ENCODE measurements at places on chromosomes 3 and 15.
A peak's percentile ranks its signal among the peaks of the same experiment; 100 is the strongest.

DNA sequence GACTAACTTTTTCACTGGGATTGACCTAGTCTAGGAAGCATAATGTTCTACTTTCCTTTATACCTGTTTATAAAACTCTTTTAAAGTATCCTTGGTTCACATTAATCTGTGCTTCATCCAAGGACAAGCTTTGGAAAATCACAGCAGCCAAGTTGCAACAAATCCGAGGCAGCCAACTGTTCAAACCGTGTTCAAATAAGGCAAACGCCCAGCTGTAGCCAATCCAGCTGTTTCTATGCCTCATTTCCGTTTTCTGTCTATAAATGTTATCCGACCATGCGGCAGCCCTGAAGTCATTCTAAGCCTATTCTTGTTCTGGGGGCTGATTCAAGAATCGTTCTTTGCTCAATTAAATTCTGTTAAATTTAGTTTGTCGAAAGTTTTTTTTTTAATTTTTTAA lies 78.3 kb downstream of the FMN1 start:
- DNase-seq = no peak

GRCh38 chr15:59711451-59712243 lies 22.5 kb upstream of the BNIP2 start:
- no peak for DNase-seq

DNA sequence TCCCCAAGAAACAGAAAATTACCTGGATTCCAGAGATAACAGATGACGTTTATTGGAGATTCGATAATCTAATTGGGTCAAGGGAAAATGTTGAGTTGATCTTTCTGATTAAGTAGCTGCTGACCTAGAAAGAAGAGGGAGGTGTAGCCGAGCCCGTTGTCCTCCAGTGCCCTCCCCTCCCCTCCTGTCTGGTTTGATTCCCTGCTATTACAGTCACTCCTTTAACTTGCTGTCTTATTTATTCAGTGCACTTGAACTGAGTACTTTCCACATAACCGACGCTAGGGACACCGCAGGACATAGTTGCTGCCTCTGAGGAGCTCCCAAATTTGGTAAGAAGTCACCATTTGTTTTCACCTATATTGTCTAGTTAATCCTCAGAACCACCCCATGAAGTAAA lies 103.7 kb downstream of the AQP9 start:
- DNase-seq = no peak

- no peak for DNase-seq
Measured at GRCh38 chr3:127698286-127698685, 25.5 kb downstream of the ABTB1 start.

DNA sequence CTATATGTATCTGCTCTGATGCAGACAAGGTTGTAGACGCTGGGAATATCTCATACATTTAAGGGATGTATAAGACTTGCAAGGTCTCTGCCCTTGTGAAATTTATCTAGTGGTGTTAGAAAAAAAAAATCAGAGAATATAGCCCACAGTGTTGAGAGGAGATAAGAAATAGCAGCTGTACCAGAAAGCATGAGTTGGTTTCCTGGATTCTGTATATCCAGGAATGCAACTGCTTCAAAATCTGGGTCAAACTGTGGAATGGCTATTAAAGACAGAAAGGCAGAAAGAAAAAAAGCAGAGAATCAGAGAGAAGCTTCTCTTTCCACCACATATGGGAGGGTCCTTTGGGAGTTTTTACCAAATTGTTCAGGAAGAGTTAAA lies 1.5 kb upstream of the TMEM212 start:
- DNase-seq = no peak

- no peak for DNase-seq
Measured at GRCh38 chr3:81874738-81875137, 113.3 kb upstream of the GBE1 start.

DNA sequence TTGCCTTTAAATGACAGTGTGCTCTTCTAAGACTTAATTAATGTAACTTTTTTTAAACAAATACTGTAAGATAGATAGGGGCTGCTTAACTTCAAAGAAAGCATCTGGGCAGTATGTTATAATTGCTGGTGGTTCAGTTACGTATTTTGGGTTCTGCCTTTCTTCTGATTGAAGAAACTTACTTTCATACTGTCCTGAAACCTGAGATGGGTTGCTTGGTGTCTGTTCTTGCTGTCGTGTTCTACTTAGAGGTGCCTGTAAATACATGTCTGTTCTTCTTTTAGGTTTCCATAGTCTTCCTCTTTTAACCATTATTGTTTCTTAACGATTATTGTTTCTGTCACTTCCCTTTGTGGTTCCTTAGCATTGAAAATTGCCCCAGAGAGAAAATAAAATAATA lies 297.7 kb upstream of the CHRM5 start:
- no peak for DNase-seq

DNA sequence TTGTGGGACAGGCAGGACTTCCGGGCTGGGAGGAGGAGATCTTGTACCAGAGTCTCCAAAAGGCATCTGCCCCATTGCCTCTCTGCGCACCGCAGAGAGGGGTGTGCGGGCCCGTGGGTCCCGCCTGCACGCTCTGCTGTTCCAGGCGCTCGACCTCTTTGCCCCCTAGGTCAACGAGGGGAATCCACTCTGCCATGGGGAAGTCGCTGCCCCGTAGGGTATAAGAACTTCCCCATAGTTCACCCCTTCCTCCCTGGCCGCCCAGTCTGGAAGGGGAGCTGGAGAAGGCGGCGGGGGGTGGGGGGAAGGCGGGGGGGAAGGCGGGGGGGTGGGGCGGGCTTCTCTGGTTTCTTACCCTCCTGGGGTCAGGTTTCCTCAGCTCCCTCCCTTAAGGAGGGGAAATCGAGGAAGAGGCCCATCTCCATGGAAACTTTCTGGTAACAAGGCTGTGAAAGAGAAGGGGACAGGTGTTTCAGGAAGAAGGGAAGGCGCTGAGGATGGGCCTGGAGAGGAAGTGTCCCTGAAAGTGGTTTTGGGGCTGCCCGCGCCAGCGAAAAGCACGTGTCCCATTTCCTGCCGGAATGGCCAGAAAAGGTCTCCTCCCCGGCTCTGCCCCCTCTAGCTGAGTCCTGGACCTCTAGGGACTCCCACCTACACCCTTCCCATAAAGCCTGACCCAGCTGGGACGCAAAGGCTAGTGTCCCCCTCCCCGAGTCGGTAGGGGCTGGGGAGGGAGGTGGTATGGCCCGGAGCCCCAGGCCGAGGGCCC lies 27.5 kb downstream of the NR1I2 start:
- DNase-seq = no peak

- no peak for DNase-seq
Measured at GRCh38 chr15:51266656-51267050, 71.7 kb downstream of the CYP19A1 start.

DNA sequence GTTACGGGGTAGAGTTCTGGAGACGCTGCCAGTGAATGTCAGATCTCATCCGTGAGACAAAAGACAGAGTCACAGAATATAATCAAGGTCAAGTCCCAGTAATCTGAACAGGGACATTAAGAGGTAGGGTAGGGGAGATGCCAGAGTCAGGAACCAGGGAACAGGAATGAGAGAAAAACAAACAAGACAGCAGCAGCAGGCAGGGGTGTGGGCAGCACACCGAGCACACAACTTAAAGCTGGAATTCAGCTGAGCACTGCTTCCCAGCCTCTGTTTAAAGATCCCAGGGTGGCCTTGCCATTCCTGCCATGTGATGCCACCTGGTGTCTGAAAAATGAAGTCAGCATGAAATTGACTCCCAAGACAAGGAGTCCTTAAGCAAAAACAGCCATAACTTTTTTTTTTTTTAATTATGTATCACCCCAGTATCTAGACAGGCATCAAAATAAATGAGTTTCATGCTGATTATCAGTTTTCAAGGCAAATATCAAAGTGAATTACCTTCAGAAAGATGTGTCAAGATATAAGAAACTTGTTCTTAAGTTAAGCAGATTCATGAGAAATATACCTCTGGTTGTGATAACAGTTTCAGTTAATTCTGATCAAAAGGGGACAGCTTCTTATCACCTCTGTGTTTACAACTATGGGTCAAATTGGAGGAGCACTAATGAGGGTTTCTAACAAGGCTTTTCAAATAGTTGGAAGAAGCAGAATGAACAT lies 203.7 kb downstream of the SLC9A9 start:
- no peak for DNase-seq

- DNase-seq = peak; percentile 49
Measured at GRCh38 chr3:186772701-186773417, 10.5 kb upstream of the EIF4A2 start.

- no peak for DNase-seq
Measured at GRCh38 chr3:76509179-76509830, 530.6 kb upstream of the ROBO2 start.

- no peak for DNase-seq
Measured at GRCh38 chr15:26580943-26581342, 191.9 kb downstream of the GABRB3 start.

DNA sequence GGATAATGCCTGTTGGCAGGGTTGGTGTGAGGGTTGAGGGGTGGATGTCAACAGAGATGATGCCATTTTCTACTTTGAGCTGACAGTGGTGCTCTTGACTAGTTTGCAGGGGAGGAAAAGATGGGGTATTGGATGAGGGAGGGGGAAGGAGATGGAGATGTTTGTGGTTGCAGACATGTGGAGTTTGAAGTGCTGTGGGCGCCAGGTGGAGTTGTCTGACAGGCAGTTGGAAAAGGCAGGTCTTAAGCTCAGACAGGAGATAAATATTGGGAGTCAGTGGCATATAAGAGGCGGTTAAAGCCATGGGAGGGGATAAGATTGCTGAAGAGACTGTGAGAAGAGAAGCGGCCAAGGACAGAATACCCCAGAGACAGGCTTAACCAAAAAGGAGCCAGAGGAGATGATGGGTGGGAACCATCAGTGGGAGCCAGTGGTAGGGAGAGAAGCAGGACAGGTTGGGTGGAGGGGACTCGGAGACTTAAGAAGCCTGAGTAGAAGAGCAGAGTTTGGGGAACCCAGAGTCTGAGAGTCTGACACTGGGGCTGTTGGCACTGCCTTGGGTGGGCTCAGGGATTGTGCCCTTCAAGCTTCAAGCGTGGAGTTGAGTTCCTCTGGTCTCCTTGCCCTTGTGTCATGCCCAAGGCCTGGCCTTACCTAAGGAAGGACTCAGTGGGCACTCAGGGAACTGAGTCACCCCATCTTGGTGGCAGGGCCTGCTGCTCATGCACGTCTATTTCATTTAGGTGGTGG lies 13.9 kb downstream of the COPG1 start:
- DNase-seq = no peak

DNA sequence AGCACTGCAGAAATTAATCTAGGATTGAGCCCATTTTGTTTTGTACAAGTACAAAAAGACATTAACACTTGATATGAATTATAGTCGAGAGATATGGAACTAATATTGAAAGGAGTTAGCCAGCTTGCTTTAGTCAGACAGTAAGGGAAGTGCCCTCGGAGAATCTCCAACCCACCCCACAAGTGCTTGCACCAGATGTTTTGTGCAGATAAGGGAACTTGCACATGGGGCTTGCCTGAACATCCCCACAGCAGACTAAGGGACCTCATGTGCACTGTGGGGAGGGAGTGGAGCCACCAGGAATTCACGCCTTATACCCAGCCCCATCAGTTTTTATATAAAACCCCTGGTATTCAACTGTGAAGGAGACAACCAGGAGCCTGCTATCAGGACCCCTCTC lies 122.3 kb downstream of the EFHB start:
- no peak for DNase-seq

DNA sequence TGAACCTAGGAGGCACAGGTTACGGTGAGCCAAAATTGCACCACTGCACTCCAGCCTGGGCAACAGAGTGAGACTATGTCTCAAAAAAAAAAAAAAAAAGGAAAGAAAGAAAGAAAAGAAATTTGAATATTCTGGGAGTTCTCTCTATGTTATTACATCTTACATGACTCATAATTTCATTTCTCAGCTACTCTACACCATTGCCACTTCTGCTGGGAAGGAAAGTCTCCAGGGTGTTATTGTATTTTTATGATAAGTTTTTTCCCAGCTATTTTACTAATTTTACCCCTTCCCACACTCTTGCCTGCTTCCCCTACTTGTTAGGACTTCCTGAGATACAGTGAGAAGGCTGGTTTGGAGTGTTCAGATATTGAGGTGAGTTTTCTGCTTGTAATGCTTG lies 69.7 kb upstream of the UMPS start:
- DNase-seq = no peak

All from CD4-positive, alpha-beta memory T cell (primary cell).